ENCODE measurements at places on chromosomes 2 and 18.

GRCh38 chr2:142598846-142599245, 278.6 kb upstream of the KYNU start:
- no peak for DNase-seq

- DNase-seq: no peak
These were observed 33.8 kb upstream of the POU3F3 start for GRCh38 chr2:104820126-104820525.

DNA sequence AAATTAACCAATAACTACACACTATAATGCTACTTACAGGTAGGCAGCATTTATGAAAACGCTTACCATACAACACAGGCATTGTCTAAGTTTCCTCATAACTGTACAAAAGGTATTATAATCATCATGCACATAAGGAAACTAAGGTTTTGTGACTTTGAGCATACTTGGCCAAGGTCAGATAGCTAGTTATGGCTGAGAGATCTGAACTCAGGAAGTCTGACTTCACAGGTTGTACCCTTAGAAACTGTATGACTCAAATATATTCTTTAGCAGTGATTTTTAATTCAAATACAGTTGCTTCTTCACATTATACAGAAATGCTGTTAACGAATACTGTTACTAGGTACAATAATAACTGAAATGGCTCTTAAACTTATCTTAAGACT, 89.3 kb downstream of the TRIP12 start:
- no peak for DNase-seq

DNA sequence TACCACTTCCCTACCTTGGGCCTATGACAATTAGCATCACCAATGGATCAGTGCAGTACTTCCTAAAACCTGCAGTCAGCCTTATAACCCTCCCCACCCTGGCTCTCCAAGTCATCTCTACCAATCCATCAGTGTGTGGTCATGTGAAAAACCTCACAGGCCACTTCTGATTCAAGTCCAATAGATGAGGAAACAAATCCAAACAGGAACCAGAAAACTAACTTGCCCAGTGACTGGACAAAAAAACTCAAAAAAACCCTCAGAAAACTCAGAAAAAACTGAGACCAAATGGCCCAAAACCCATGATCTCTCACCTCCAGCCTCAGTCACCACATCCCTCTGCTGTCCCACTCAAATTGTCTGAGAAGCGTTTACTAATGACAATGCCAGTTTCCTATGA, 43.3 kb downstream of the TGFA start:
- DNase-seq: peak; percentile 90

GRCh38 chr2:120729406-120730399, 6.0 kb upstream of the GLI2 start:
- no peak for DNase-seq

DNA sequence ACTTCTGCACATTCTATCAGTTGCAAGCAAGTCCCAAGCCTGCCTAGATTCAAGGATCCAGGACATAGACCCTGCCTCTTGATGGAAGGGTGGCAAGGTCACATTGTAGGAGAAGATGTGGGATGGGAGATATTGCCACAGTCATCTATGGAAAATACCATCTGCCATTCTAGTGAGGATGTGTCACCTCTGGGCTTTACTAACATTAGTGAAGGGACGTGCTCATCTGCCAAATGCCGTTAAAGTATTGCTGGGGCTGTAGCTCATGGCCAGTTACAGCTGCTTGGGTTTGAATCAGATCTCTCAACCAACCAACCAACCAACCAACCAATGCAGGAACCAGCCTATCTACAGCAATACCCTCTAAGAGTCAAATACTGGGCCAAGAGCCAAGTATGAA, 49.0 kb downstream of the E2F6 start:
- no peak for DNase-seq

- DNase-seq: no peak
These were observed 61.6 kb downstream of the COL6A3 start for GRCh38 chr2:237352279-237352845.

DNA sequence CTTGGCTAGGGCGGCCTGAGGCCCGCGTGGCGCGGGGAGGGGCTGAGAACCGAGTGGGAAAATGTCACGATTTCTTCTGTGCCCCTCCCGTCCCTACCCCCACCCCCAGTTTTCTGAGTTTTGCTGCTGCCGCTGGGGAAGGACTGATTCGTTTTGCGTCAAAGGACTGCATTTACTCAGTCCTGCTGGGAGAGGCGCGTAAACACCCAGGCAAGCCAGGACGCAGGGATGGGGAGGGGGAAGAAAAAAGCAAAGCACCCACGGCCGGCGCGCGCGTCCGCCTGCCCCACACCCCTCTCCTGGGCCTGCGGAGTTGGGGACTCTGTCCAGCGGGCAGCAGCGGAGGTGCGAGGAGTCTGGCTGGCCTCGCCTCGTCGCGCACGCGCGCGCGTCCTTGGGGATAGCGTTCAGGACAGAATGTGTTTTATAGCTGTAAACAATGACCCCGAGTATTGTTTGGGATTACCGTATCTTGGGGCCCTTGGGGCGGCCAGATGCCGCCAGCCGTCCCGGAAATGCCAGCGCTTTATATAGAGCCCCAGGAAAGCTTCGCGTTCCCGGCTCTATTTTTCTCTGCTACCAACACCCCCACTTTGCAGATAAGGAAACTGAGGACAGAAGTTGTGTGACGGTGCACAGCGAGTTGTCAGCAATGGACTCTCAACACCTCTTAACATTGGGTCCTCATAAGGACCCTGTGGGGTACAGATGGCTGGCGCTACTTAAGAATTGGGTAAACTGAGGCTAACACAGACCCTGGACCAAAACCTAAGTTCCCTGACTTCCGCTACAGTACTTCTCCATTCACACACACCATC, 1.7 kb upstream of the FOSL2 start:
- peak; percentile 37 for DNase-seq

DNA sequence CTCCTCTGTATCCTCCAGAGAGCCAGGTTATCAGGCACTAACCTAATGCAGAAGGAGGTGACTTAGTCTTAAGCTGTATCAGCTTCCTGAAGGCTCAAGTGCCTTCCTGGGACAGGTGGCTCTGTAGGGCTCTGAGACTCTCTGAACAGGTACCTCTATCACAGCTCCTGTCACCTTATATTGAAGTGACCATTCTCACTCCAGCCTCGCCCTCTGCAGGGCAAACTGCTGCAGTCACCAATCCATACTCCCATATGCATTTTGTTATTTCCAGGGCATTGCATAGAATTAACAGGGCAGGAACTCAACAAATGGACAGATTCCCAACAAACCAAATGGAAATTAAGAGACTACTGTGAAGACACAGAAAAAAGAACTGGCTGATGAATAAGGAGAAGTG, 203.0 kb upstream of the REV1 start:
- DNase-seq: no peak

DNA sequence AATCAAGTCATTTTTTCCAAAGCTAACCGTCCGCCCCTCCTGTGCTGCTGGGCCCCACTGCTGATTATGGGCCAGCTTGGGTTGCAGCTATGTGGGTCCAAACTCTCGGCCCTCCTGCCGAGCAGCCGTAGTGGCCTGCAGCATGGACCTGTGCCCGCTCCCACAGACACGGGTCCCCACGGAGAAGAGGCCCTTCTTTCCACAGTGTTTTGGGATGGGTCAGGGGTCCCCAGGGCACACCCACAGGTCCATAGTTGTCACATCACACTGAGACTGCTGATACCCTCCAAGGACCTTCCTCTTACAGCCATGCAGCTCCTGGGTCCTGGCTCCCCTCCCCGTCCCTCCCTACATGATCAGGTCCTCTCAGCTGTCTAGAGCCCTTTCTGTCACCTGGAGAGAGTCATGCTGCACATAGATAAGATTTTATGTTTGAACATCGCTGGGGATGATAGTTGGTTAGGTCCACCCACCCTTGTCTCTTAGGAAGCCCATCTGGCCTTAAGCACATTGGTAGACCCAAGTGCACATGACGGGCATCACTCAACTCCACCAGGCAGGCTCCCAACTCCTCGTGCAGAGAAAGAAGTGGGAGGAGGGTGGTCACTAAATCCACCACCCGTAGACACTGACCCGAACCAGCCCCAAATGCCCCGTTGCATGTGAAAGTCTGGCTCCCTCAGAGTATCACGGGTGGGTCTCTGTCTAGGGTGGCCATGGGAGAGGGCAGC, 17.5 kb downstream of the GPR55 start:
- no peak for DNase-seq

- peak; percentile 20 for DNase-seq
These were observed 964 bp upstream of the GALNT3 start for GRCh38 chr2:165795011-165795410.

- DNase-seq: no peak
These were observed 11.6 kb downstream of the HNRNPLL start for GRCh38 chr2:38591152-38591551.

DNA sequence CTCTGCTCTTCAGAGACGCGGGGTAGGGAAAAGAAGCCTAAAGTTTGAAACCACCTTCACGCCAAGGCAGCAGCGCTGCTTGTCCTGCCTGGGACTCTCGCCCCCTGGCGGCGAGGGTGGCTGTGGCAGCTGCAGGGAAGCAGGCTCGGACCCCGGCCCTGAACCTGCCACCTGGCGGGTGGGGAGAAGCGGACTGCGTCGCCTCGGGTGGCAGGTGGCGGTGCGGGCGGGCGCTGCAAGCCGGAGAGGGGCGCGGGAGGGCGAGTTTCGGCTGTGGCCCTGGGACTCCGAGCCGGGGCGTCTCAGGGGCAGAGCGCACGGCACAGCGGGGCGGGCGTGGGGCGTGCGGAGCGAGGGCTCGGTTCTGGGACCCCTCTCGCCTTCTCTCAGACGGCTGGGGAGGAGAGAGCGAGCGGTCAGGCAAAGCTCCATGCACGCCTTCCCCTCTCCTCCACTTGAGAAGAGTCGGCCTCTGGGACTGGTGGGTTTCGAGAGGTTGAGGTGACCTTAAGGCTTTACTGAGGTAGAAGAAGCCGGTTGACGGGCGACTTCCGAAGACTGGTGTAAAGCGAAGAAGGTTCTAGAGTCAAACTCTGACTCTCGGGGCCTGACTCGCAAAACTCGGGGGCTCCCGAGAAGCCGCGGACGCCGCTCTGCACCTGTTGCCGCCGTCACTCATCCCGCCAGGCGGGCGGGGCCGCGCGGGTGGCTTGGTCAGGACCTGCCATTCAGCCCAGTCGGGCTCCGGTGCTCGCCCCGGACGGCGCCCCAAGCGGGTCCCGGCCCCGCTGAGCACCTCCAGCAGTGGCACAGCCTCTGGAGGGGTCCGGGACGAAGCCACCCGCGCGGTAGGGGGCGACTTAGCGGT, 1.1 kb upstream of the BOLL start:
- DNase-seq: no peak

DNA sequence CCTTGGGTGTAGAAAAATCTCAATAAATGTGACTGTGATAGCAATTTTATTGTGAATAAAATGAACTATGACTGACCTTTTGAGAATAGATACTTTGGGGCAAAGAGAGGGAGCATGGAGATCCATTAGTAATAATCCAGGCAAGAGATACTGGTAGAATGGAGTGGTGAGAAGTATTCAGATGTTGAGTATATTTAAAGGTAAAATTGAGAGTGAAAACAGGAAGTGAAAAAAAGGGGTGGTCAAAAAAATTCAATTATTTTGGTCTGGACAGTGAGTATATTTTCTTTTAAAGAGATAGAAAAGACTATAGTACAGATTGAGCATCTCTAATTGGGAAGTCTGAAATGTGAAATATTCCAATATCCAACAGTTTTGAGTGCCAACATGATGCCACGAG, 1515.6 kb upstream of the NXPH2 start:
- no peak for DNase-seq

DNA sequence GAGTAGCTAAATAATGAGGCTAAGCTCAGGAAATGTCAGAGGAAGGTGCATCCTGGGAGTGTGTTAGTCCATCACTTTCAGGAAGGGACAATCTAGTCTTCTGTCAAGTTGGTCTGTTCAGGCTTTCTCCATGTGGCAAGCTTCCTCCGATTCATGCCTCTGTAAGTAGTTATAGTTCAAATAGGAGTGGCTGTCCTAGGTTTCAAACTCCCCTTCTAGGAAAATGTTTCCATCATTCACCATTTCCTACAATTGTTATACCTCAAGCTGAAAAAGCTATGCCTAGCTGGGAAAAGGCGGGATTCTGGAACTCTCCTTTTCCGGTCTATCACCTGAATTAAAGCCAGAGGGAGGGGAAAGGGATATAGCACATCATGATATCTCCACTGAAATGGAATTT, 287.7 kb upstream of the ZSWIM2 start:
- DNase-seq: no peak

DNA sequence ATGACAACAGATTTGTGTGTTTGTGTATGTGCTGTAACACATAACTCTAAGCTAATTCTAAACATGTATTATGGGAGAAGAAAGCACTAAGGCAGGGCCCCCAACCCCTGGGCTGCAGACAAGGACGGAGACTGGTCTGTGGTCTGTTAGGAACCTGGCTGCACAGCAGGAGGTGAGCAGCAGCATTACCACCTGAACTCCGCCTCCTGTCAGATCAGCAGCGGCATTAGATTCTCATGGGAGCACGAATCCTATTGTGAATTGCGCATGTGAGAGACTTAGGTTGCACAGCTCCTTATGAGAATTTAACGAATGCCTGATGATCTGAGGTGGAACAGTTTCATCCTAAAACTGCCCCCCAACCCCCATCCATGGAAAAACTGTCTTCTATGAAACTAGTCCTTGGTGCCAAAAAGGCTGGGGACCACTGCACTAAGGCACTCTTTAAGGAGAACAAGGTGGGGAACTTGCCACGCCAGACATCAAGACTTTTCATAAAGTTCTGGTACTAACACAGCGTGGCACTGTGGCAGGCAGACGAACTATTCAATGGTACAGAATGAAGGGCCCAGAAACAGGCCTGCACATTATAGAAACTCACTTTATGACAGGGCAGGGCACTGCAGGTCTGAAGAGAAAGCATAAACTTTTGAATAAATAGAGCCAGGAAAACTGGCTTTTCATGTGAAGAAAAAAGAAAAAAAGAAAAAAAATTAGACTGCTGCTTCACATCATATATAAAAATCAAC, 14.0 kb downstream of the REEP1 start:
- DNase-seq: no peak

DNA sequence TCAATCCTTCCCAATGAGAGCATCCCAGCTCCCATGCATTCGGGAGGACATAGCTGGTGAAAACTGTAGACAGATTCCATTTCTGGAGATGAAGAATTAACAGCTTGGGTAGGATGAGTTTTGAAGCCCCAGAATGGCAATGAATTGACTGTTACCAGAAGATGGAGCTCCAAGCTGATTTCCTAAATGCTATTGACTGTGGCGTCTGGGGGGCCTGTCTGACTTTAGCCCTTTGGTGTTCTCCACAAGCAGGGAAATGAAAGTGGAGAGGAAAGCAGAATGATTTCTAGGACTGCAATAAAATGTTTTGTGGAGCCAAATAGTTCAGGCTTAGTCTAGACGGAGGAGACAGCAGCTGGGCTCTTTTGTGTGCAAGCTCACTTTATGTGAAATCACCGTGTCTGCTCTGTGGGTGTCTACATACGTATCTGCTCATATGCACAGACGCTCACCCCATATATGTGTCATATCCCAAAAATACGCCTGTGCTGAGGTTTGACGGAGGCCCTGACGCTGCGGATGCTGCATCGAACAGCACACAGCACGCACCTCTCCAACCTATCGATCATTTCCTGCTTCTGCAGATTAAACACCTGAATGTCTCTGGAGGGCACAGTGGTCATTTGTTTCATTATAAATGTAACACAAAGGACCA, 166.4 kb upstream of the PXDN start:
- DNase-seq: no peak
